GM23338 (cell line): ENCODE measurements at places on chromosomes 1 and 21.

GRCh38 chr1:115129071-115129640 lies 39.9 kb upstream of the TSPAN2 start:
- DNase-seq, result no peak

DNA sequence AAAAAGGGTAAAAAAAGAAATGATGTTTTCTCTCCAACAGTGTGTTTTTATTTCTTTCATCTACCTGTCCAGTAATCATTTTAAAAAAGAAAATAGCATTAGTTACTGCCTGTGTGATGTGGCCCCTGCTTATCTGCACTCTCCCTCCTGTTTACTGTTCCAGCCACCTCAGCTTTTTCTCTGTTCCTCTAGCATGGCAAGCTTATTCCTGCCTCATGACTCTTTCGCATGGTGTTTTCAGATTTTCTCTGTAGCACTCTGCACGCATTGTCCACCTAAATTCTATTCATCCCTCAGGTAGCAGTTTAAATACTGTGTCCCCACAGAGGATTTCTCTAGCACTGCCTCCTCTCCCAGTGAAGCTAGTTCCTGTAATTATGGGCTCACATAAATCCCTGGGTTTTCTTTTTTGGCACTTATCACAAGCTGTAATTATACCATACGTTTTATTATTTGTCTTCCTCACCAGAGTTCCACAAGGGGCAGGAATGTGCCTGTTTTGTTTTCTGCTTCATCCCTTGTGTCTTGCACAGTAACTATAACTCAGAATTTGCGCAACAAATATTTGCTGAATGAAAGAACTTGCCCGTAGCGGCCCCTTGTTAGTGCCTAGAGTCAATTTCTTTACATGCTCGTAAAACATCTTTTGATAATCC lies 51.4 kb upstream of the LRIG2 start:
- no peak for DNase-seq

DNA sequence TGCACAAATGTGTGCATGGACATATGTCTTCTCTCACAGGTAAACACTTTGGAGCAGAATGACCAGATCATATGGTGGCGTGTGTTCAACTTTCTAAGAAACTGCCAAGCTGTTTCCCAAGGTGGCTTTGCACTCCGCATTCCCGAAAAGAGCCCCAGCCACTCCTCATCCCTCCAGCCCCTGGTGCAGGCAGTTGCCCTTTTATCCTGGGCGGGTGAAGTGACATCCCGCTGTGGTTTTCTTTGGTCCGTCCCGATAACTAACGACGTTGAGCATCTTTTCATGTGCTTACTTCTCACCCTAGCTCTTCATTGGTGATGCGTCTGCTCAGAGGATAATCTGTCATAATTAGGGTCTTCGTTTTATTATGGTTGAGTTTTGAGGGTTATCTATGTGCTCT lies 612.5 kb downstream of the MATN1 start:
- DNase-seq, result no peak

DNA sequence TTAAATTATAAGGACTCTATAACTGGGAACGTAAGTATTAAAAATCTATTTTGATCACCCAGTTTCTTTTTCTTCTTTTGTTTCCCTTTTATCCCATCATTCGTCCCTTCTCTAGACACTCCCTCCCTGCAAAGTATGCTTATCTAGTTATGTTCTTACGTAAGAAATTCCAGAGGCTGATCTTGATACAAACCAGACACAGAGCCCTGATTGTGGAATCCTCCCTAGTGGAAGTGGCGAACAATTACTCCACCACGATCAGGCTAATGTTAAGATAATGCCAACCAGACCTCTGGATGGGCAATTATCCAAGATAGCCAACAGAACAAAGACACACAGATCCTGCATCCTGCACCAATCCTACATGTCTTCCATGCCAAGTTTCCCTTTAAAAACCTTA lies 1557.4 kb downstream of the PLA2G4A start:
- no peak for DNase-seq

DNA sequence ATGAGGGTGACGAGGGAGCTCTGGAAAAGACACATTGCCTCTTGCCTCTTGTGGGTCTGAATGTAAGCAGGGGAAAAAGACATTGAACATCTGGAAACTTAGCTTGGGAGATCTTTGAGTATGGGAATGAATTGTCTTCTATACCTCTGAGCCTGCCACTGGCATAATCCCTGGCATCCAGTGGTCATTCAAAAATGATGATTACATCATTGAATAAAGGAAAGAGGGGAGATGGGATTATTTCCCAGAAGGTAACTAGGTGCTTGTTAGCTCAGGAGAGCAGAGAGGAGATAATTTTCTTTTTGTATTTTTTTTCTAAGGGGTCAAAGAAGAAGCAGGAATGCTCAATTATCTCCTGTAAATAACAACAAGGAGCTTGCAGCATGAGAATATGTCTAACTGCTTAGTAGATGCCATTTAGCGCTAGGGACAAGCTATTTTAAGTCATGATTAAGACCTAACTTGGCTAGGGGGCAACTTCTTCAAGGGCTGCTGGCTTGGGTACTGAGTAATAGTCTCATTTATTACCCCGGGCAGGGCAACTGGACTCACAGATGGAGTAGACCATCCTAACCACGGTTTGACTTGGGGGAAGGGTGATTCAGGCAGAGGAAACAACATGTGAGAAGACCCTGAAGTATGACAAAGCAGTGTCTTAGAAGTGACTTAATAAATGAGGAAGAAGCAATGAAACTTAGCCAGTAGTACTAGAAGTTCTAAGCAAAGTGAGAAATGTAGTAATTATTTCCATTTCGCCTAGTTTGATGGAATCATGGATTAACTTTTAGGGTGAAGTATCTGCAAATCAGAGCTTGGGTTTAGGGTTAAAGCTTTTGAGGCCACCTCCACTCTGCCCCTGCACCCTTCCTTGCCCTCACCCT lies 11.0 kb upstream of the XCL2 start:
- no peak for DNase-seq

DNA sequence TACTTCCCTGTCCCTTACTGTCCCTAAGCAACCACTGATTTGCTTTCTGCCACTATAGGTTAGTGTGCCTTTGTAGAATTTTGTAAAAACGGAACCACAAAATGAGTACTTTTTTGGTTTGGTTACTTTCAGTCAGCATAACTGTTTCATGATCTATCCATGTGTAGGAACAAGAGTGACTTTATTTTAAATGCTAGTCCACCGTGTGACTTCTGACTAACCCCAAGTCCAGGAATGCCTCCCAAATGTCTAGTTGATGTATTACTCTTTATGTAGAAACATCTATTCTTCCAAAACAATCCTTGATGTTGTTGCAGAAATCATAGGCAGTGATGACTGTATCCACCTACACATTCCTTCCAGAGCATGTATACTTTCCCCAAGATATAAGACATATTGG lies 21.3 kb downstream of the ATPAF1 start:
- no peak for DNase-seq

DNA sequence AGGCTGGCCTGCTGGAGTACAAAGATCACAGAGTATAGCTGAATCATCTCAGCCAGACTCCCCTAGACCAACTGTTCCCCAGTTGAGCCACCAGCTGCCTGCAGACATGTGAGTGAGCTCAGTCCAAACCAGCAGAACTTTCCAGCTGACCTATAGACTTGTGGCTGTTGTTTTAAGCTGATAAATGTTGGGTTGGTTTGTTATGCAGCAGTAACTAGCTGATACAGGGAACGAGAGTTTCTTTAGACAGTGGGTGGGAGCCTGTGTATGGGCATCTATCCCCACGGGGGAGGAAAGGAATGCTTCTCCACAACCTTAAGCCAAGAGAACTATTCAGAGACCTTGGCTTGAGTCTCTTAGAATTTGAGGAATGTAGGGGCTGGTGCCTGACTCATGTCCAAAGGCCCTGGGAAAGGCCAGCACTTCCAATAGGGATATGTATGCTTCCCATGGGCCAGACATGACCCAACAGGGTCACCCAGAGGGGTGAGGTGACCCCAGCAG lies 30.1 kb downstream of the SLC1A7 start:
- no peak for DNase-seq

- DNase-seq, result no peak
Measured at GRCh38 chr1:193971595-193971994, 785.2 kb upstream of the B3GALT2 start.

DNA sequence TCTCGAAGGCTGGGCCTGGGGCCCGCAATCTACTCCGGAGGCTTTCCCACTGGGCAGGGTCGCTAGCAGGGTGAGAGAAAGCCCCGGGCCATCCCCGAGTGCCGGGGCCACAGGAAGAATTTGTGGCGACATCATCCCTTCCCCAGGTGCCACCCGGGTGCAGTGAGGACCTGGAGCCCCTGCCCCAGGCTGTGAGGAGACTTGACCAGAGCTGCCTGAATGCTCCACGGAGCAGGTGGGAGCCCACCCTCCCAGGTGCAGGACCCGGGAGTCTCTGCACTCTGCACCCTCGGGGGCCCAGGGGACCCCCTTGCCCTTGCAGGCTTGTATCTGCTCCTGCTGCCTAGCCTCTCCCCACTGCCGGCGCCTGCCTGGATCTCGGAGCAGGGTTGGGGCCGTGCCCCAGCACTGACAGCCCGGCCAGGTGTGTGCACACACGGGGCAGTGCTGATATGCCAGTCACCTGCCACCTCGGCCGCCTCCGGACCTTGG lies 67.5 kb upstream of the RGS7 start:
- DNase-seq, result peak; percentile 11

- DNase-seq, result no peak
Measured at GRCh38 chr1:72516826-72517225, 234.5 kb upstream of the NEGR1 start.

DNA sequence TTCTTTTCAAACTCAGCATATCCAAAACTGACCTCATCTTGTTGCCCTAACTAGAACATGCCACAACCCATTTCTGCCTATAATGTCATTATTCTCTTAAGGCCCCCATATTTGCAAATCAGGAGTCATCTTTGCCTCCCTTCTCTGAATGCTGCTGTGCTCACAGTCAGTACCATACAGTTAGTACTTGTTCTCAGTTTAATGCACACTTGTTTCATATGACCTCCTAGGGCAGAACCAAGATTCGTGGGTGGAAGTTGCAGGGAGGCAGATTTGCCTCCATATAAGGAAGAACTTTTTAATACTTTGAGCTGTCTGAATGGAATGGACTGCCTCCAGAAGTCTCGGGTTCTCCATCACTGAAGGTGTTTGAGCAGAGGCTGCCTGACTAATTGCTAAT lies 9.2 kb downstream of the CAP1 start:
- DNase-seq, result no peak

DNA sequence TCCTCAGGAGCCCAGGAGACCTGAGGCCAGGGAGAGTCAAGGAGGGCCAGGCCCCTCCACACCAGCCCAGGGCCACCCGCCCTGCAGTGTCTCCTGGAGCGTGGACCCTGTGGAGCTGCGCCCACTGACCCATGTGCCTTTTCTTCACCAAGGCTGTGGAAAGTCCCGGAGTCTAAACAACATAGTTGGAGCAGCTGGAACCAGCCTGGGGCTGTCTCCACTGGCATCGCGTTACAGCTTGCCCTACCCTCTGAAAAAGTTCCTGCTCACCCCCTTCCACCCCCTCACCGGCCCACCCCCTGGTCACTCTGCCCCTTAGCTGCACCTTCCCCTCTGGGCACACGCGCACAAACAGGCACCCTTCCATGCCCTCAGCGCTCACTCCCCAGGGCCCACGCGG lies 18.3 kb downstream of the KCNC4 start:
- no peak for DNase-seq

- DNase-seq, result no peak
Measured at GRCh38 chr1:116556289-116557006, 14.4 kb downstream of the CD58 start.

- no peak for DNase-seq
Measured at GRCh38 chr1:117814856-117815797, 114.3 kb downstream of the GDAP2 start.

GRCh38 chr1:27686223-27686990 lies 14.4 kb upstream of the IFI6 start:
- peak; percentile 33 for DNase-seq

DNA sequence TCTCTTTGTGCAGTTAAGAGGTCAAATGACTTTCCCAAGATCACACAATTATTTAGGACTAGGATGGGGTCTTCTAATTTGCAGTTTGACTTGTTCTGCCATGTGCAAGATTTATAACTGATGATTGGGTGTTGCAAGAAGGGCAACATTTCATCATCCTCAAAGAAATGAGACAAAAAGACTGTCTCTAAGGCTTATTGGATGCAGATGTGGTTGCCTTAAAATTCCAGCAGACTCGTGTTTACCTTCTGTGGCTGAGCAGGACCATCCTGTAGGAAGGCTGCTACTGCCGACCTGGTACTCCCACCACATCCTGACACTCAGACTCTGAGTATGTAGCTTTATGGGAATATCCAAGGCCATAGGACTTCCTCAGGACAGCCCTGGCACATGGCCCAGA lies 99.9 kb upstream of the SGIP1 start:
- DNase-seq, result no peak

GRCh38 chr1:175225805-175226129 lies 33.2 kb upstream of the KIAA0040 start:
- DNase-seq, result no peak

DNA sequence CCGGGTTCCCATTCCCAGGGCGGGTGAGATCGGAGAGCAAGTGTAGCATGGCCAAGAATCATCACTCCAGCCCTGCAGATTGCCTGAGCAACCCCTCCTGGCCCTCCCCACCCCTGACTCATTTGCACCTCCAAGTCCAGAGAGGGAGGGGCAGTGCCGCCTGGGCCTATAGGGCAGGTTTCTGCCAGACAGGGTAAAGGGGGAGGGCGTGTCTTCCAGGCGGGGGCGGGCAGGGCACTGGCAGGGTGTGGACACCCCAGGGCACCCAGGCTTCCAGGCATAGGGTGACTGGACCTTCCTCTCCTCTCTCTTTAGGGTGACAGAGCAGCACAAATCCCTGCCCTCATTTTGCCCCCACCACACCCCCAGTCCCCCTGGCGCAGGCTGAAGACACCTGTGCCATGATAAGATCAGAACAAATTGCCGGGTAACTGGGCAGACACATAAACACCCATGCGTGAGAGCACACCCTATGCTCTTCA lies 3.2 kb upstream of the CRYBG2 start:
- no peak for DNase-seq

- DNase-seq, result no peak
Measured at GRCh38 chr1:200693327-200693726, 23.6 kb upstream of the DDX59 start.

- DNase-seq, result no peak
Measured at GRCh38 chr1:75588779-75589475, 22.0 kb downstream of the SLC44A5 start.

- peak; percentile 77 for DNase-seq
Measured at GRCh38 chr1:91617285-91617765, 116.7 kb downstream of the CDC7 start.

DNA sequence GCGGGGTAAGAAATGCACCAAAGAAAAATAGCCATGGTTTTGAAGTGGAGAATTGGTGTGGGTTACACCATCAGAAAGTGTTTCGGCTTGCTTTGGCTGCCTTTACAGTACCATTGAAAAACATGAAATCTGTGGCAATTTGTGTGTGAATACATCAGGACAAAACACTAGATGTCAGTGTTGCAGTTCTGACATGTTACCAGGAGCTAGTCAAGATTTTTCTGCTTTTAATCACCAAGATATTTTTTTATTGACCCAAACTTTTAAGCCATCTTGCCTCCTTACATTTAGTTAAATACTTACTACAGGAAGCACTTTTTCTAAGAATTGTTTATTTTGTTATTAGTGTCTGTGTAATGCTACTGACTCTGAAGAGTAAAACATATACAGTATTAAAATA lies 14.3 kb downstream of the RRP15 start:
- peak; percentile 46 for DNase-seq

GRCh38 chr1:203043830-203044545 lies 17.7 kb downstream of the PPFIA4 start:
- no peak for DNase-seq

- DNase-seq, result no peak
Measured at GRCh38 chr1:200182701-200183100, 155.2 kb downstream of the NR5A2 start.

GRCh38 chr1:232571523-232571922 lies 58.4 kb downstream of the SIPA1L2 start:
- no peak for DNase-seq
